ENCODE measurements at places on chromosomes 6 and 20. TPM values are rescaled to one million over a fixed set of nuclear protein-coding genes. Genes with fewer than 3 reads are reported as not detected.

- DNase-seq = no peak
- no peaks in the 10 kb centered on the region for H3K27me3 ChIP-seq
Measured at GRCh38 chr20:60123652-60124051, 165.4 kb downstream of the CDH26 start.

DNA sequence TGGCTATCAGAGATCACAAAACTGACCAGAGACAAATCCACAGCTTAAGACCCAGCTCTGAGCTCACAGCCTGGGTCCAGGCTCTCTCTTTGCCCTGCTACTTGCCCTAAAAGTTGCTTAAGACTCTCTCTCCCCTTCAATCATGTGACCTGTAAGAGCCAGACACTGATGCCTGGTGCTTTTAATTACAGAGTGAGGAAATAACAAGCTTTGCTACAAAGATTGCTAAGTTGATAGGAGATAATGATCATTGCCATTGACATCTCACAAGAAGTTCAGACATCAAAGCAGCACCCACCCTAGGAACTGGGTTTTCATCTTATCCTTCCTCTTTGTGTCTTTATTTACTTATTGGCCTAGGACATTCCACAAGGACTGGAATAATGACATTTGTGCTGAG is 125.9 kb upstream of the CD93 start:
- H3K27ac ChIP-seq = no peak overlapping the region
- no peak overlapping the region for H3K4me3 ChIP-seq
- no peaks in the 10 kb centered on the region for H3K36me3 ChIP-seq

GRCh38 chr6:147563472-147563871 is 55.0 kb downstream of the SAMD5 start:
- no peak overlapping the region for H3K27ac ChIP-seq
- H3K36me3 ChIP-seq = no peaks in the 10 kb centered on the region
- no peaks in the 10 kb centered on the region for H3K27me3 ChIP-seq
- H3K4me1 ChIP-seq = no peaks in the 10 kb centered on the region

GRCh38 chr6:107590378-107590777 is 100.5 kb downstream of the SOBP start:
- no peaks in the 10 kb centered on the region for H3K27me3 ChIP-seq
- no peak overlapping the region for H3K4me3 ChIP-seq
- no peaks in the 10 kb centered on the region for H3K36me3 ChIP-seq
- no peak overlapping the region for H3K27ac ChIP-seq
- no peak for DNase-seq

- no peak for DNase-seq
- H3K4me3 ChIP-seq = no peak overlapping the region
- no peak overlapping the region for H3K27ac ChIP-seq
- H3K27me3 ChIP-seq = no peaks in the 10 kb centered on the region
- H3K36me3 ChIP-seq = no peaks in the 10 kb centered on the region
Measured at GRCh38 chr6:114712129-114712662, 369.4 kb upstream of the HS3ST5 start.

GRCh38 chr6:88145298-88145963 is 20.7 kb downstream of the CNR1 start:
- no peaks in the 10 kb centered on the region for H3K27me3 ChIP-seq
- H3K4me1 ChIP-seq = no peaks in the 10 kb centered on the region
- no peaks in the 10 kb centered on the region for H3K36me3 ChIP-seq
- no peak for DNase-seq
- no peak overlapping the region for H3K27ac ChIP-seq

Gene PNPLA1
- total RNA-seq = not detected

Gene TSBP1
- total RNA-seq = not detected

GRCh38 chr6:159865226-159865920 is 25.4 kb upstream of the MAS1 start:
- DNase-seq = no peak
- H3K27ac ChIP-seq = no peak overlapping the region
- H3K27me3 ChIP-seq = no peaks in the 10 kb centered on the region
- H3K4me1 ChIP-seq = no peaks in the 10 kb centered on the region
- H3K36me3 ChIP-seq = no peaks in the 10 kb centered on the region

Gene MYH7B
- 1.1 TPM for total RNA-seq

GRCh38 chr6:89794324-89794723 is 25.3 kb downstream of the MDN1 start:
- no peak for DNase-seq
- no peaks in the 10 kb centered on the region for H3K4me1 ChIP-seq
- H3K4me3 ChIP-seq = no peak overlapping the region
- no peak overlapping the region for H3K27ac ChIP-seq
- H3K36me3 ChIP-seq = no peaks in the 10 kb centered on the region

DNA sequence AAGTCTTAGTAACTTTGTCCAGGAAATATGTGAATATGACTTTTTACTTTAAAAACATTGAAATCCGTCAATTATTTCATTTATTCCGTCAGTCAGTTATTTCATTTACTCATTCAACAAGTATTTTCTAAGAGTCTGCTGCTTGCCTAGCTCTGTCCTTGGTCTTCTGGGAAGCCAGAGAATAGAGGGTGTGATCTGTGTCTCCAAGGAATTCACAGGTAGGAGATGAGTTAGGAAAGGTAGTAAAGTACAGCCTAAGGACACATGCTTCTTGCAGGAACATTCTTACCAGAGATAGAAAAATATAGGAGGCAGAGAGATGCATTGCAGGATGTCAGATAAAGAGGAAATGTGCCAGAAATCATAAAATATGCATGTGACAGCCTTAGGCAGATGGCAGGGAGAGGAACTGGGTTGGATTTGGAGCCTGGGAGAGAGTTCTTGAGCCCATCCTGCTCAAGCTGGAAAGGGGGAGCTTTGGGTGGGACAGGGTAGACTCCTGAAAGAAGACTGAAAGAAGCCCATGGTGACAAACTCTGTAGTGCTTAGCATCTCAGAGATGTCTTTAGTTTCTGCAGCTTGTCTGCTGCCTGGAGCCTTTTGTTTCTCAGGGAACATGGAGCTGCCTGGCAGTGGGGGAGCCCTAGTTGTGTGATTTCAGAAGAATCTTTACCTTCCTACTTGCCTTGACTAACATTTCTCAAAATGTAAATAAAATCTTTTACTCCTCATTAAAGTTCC is 3.5 kb downstream of the SH3BGRL2 start:
- no peak for DNase-seq
- H3K27me3 ChIP-seq = no peaks in the 10 kb centered on the region
- H3K36me3 ChIP-seq = no peaks in the 10 kb centered on the region
- H3K4me1 ChIP-seq = no peaks in the 10 kb centered on the region
- H3K27ac ChIP-seq = no peak overlapping the region

Gene ALDH8A1
- 0.66 TPM for total RNA-seq

- H3K36me3 ChIP-seq = peaks cover 12% of the 10 kb centered on the region
- no peak overlapping the region for H3K4me3 ChIP-seq
- no peak overlapping the region for H3K27ac ChIP-seq
Measured at GRCh38 chr20:25214426-25214790, 18.9 kb downstream of the ENTPD6 start.

GRCh38 chr6:25606151-25606550 is 45.9 kb upstream of the SCGN start:
- H3K27me3 ChIP-seq = no peaks in the 10 kb centered on the region
- no peaks in the 10 kb centered on the region for H3K4me1 ChIP-seq
- no peak overlapping the region for H3K4me3 ChIP-seq
- H3K36me3 ChIP-seq = no peaks in the 10 kb centered on the region

Gene EPHA7
- total RNA-seq = 0.66 TPM
